ENCODE measurements at places on chromosomes 11 and 22.
A peak's percentile ranks its signal among the peaks of the same experiment; 100 is the strongest.

DNA sequence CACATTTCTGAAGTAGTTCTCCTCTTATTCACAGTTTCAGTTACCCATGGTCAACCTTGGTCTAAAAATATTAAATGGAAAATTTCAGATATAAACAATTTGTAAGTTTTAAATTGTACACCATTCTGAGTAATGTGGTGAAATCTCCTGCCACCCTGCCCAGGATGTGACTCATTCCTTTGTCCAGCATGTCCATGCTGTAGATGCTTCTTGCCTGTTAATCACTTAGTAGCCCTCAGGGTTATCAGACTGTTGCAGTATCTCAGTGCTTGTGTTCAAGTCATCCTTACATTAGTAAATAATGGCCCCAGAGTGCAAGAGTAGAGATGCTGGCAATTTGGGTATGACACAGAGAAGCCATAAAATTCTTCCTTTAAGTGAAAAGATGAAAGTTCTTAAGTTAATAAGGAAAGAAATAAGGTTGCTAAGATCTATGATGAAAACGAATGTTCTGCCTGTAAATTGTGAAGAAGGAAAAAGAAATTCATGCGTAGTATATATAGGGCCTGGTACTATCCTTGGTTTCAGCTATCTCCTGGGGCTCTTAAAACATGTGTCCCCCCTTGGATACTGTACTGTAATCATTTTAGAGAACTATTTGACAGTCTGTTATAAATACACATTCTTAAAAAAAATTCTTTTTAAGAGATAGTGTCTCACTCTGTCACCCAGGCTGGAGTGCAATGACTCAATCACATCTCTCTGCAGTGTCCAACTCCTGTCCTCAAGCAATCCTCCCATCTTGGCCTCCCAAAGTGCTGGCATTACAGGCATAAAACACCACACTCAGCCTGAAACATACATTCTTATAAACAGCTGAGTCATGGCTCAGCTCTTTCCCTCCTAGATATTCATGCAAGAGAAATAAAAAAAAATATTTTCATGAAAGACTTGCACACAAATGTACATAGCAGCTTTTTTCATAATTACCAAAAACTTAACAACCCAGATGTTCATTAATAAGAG is 31.3 kb downstream of the MTNR1B start:
- DNase-seq: no peak

DNA sequence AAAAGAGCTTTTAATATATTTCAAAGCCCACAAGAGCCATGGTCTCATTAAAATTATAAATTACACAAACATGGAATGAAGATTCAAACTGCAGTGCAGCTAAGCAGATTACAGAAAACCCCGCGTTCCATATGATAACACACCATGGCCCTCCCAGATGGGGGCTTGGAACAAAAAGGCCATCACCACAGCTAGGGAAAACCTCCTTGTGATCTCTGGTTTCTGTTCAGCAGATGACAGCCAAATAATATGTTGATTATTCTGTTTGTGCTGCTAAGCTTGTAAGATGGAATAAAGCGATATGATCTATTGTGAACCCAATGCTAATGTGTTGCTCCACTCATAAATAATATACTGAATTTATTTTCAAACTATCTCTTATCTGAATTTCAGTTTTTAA is 28.5 kb downstream of the IMMP1L start:
- DNase-seq: no peak

GRCh38 chr11:14503023-14503422 is 3.4 kb upstream of the COPB1 start:
- no peak for DNase-seq

- DNase-seq: no peak
Measured at GRCh38 chr11:72687326-72687725, 13.1 kb upstream of the PDE2A start.

GRCh38 chr11:18727479-18728236 is 1.7 kb upstream of the IGSF22 start:
- DNase-seq: no peak

GRCh38 chr11:35362521-35362980 is 56.8 kb downstream of the SLC1A2 start:
- DNase-seq: peak; percentile 76

Data from fibroblast of skin of left quadriceps (primary cell).